A549 treated with ZK216348 at 1 μM for 4 hours (cell line): ENCODE measurements at places on chromosomes 3 and 15. TPM values are rescaled to one million over a fixed set of nuclear protein-coding genes. Genes with fewer than 3 reads are reported as not detected.

Gene WWTR1
- 115 to 148 TPM (median 145 TPM) in 5 replicates for total RNA-seq

Gene HES1
- total RNA-seq = 9.5 to 13.7 TPM (median 13.4 TPM) in 5 replicates

Gene NOX5
- 0.12 to 0.41 TPM (median 0.26 TPM) in 5 replicates for total RNA-seq

Gene IQCF2
- total RNA-seq = not detected in 5 replicates

Gene CCR3
- not detected in 5 replicates for total RNA-seq

Gene GOLGA8O
- 0.21 to 0.61 TPM (median 0.32 TPM) in 5 replicates for total RNA-seq

Gene CFAP20DC
- total RNA-seq = 1.8 to 3.2 TPM (median 2.4 TPM) in 5 replicates

Gene AHSG
- total RNA-seq = 0.18 to 0.29 TPM in 2 of 5 replicates, not detected in the others

Gene CADPS
- not detected in 5 replicates for total RNA-seq

Gene LYZL4
- not detected in 5 replicates for total RNA-seq

Gene FBXL2
- 6.4 to 9.5 TPM (median 8.6 TPM) in 5 replicates for total RNA-seq

Gene USF3
- total RNA-seq = 1.8 to 3.2 TPM (median 2.8 TPM) in 5 replicates

Gene LMCD1
- 59.3 to 69.5 TPM (median 66.2 TPM) in 5 replicates for total RNA-seq

Gene P2RY12
- total RNA-seq = not detected in 5 replicates

Gene POLQ
- total RNA-seq = 6.3 to 7.9 TPM (median 7.2 TPM) in 5 replicates

Gene PCSK6
- total RNA-seq = 8.8 to 12.2 TPM (median 10.7 TPM) in 5 replicates

Gene TMEM115
- 27.9 to 52.4 TPM (median 47.5 TPM) in 5 replicates for total RNA-seq

Gene ESYT3
- total RNA-seq = 0.54 to 0.84 TPM (median 0.65 TPM) in 5 replicates

Gene GCHFR
- total RNA-seq = 5.7 to 8.8 TPM (median 7.0 TPM) in 5 replicates

Gene NR1I2
- not detected in 5 replicates for total RNA-seq

Gene ACVR2B
- 1.6 to 4.0 TPM (median 2.9 TPM) in 5 replicates for total RNA-seq

Gene SLC12A1
- not detected in 5 replicates for total RNA-seq

Gene MGLL
- total RNA-seq = 54.7 to 83.4 TPM (median 68.6 TPM) in 5 replicates

Gene LXN
- 54.2 to 81.7 TPM (median 55.6 TPM) in 5 replicates for total RNA-seq

Gene COL6A5
- total RNA-seq = not detected in 5 replicates

Gene GREM1
- 5.8 to 14.1 TPM (median 7.6 TPM) in 5 replicates for total RNA-seq

Gene TMIE
- 0.09 to 0.11 TPM in 2 of 5 replicates, not detected in the others for total RNA-seq

Gene CYP1A2
- total RNA-seq = not detected in 5 replicates

Gene KBTBD8
- total RNA-seq = 0.45 to 1.1 TPM (median 0.60 TPM) in 5 replicates

Gene ARPP19
- total RNA-seq = 68.5 to 137 TPM (median 115 TPM) in 5 replicates

Gene SPRED1
- total RNA-seq = 6.2 to 9.7 TPM (median 8.7 TPM) in 5 replicates

Gene ZKSCAN7
- total RNA-seq = not detected in 5 replicates

Gene ZPLD1
- 0.04 to 0.05 TPM in 2 of 5 replicates, not detected in the others for total RNA-seq

Gene GPR87
- 1.3 to 3.1 TPM (median 2.0 TPM) in 5 replicates for total RNA-seq

Gene STOML1
- 7.5 to 13.3 TPM (median 11.3 TPM) in 5 replicates for total RNA-seq

Gene IL1RAP
- 4.8 to 7.3 TPM (median 5.3 TPM) in 5 replicates for total RNA-seq
